ENCODE measurements at places on chromosomes 13 and 19.
A peak's percentile ranks its signal among the peaks of the same experiment; 100 is the strongest.

DNA sequence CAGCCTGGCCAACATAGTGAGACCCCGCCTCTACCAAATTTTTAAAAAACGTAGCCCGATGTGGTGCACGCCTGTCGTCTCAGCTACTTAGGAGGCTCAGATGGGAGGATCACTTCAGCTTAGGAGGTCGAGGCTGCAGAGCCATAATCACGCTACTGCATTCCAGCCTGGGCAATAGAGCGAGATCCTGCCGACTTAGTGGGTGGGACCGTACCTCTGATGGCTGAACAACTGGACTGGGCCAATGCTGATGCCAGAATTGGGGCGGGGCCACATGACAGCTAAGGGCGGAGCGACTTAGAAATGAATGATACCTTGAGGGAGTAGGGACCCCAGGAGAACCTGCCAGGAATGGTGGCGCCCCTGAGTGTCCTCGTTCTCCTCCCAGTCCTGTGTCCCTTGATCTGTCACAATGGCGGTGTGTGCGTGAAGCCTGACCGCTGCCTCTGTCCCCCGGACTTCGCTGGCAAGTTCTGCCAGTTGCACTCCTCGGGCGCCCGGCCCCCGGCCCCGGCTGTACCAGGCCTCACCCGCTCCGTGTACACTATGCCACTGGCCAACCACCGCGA lies 3.6 kb downstream of the LTBP4 start:
- DNase-seq: no peak

- no peak for DNase-seq
Measured at GRCh38 chr13:38755793-38756192, 68.9 kb downstream of the FREM2 start.

- DNase-seq: no peak
Measured at GRCh38 chr19:44687888-44688287, 11.1 kb upstream of the CEACAM16 start.

DNA sequence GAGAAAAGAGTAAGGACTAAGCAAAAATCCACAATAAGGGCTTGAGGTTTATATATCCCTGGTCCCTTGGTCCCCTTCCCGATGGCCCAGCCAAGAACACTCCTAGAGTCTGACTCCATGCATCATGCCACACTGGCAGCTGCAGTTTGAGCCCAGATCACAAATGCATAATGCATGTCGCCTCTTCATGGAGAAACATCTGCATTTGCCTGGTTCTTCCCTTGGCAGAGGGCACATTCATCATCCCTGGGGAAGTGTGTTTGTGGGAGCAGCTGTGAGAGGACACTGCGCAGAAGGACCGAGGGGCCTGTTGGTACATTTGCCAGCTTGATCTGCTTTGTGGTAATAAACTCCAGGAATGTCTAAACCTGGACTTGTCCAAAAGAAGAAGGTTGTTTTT lies 731.8 kb downstream of the FGF9 start:
- DNase-seq: no peak

DNA sequence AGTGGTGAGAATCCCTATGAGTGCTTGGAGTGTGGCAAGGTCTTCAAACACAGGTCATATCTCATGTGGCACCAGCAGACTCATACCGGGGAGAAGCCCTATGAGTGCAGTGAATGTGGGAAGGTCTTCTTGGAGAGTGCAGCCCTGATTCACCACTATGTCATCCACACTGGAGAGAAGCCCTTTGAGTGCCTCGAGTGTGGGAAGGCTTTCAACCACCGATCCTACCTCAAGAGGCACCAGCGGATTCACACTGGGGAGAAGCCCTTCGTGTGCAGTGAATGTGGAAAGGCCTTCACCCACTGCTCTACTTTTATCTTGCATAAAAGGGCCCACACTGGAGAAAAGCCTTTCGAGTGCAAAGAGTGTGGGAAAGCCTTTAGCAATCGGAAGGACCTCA lies 18.7 kb upstream of the AURKC start:
- DNase-seq: no peak

GRCh38 chr13:41401366-41401765 lies 56.0 kb upstream of the RGCC start:
- no peak for DNase-seq

DNA sequence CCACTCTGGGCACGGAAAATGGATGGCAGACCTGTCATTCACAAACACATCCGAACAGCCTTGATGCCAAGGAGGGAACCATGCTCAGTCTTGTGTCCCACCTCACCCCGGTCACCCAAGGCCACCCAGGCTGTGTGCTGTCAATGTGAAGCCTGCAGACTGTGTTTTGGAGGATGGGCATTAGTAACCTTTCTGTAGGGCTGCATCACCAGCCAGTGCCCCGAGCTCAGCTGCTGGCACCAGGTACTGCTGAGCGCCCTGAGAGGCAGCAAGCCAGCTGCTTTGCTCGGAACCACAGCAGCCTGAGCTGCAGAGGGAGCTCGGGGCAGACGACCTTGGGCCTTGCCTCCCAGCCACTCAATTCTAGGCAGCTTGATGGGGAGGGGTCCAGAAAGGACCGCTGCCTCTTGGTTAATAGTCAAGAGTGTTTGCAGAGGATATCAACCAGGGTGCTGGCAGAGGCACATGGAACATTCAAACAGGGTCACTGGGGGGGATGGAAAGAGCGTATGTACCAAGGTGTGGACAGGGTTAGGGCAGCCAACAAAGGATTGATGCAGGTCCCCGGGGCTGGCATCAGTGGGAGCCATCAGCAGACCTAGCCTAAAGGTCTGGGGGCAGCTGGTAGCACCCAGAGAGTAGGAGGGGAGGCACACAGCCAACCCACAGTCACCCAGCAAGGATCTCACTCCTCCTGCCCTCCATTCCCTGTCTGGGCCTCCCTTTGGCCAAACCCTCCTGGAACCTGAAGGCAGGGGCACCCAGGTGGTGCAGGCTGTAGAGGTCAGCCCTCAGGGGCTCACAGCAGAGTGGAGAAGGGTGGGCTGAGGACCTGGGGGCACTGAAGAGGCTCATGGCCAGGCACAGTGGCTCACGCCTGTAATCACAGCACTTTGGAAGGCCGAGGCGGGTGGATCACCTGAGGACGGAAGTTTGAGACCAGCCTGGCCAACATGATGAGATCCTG lies 8.1 kb downstream of the VSTM2B start:
- no peak for DNase-seq

- no peak for DNase-seq
Measured at GRCh38 chr13:40863723-40864122, 74.3 kb downstream of the SLC25A15 start.

GRCh38 chr19:46904114-46905060 lies 43.6 kb downstream of the ARHGAP35 start:
- DNase-seq: peak; percentile 62

DNA sequence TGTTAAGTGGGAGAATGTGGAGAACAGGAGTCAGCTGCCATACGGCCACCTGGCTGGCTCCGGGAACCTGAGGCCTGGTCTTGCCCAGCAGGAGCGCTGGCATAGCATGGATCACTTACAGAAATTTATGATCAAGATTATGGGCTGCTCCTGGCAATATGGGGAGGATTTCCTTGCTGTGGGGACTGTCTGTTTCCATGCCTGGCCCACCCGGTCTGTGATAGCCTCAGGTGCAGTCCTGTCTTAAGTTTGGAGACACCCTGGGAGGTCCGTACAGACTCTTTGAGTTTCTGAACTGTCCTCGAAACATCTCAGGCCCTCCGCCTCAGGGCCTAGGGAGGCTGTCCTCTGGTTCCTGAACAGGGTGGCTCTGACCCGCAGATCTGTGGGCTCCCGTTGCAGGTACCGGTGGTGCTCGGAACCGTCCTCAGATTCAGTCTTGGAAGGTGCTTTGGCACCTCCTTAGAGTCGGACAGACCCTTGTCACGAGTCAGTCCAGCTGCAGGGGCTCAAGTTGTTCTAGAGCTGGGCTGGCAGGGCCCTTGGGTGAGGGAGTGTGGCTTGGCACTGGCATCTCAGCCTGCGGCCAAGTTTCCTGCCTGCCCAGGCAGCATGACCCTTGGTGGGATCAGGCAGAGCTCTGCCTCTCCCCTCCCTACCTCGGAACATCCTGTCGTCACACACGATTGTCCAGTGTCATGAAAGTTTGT lies 4.9 kb downstream of the TFDP1 start:
- DNase-seq: peak; percentile 77

All from left ventricle myocardium superior (tissue), 1 donor.